ENCODE measurements at places on chromosomes 16 and 17.

GRCh38 chr16:81164958-81165357 lies 68.8 kb upstream of the GCSH start:
- no peak for DNase-seq

DNA sequence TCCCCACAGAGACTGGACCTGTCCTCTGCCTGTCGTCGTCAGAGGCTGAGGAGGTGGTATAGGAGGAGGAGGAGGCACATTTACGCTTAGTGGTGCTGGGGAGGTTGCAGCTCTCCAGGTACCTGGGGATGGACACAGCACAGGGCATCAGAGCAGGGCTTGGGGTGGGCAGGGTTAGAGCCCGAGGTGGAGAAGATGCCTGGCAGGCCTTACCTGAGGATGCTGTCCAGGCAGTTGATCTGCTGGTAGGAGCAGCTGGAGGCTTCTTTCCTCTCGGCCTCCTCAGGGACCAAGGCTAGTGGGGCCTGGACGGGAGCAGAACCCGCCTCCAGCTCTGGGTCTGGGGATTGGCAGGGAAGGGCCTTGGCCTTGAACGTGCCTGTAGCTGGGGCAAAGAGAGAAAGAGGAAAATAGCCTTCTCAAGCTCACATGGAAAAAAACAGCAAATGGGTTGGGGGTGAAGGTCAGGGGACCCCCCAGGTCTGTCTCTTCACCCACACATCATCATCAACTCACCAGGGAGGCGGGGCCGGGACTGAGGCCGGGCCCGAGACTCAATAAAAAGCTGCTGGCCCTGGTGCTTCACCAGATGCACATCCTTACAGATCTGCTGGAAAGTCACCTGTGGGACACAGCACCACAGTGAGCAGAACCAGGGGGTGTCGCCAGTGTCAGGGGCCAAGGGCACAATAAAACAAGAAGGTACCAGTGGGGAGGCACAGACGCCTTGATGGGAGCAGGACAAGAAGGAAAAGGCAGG lies 5.6 kb downstream of the PER1 start:
- no peak for DNase-seq

- DNase-seq = no peak
Measured at GRCh38 chr17:33055171-33055611, 63.5 kb downstream of the SPACA3 start.

- DNase-seq = no peak
Measured at GRCh38 chr17:35094902-35095301, 24.8 kb downstream of the RAD51D start.

- DNase-seq = no peak
Measured at GRCh38 chr16:76932541-76933211, 258.3 kb upstream of the MON1B start.

DNA sequence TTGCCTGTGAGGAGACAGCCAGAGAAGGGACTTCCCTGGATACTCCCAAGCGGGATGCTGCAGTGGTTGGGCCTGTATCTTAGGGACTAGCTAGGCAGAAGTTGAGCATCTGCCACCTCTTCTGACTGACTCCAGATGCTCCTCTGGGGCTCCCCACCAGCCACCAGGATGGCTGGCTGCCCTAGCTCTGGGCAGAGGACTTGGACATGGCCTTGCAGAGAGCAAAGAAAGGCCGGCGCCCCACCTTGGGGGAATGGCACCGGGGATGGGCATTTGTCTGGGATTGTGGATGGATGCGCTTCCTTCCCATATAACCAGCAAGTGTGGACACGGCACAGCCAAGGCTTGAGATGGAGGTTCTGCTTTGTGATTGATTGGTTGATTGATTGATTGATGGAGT lies 69.0 kb downstream of the OR1D5 start:
- DNase-seq = no peak

DNA sequence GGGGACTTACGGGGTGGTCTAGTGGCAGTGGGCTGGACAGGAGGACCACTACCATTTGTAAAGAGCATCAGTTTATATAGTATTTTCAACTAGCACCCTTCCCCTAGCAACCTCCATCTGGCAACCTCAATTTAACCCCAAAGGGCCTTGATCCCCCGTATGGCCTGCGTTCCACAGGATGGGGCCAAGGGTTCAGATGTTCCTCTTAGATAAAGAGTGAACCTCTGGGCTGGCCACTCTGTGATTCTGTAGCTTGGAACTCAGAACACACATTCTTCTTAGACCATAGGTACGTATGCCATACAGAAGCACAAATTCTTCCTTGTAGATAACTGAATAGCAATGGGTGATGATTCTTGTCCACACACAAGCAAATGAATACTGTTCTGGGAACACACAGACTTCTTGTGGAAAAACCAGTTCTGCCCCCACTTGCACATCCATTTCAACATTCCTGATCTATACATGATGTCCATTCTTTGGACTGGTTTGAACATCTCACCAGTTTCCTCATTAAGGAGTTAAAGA lies 1.9 kb upstream of the GGA2 start:
- no peak for DNase-seq

- no peak for DNase-seq
Measured at GRCh38 chr17:32226886-32227285, 38.7 kb upstream of the RHBDL3 start.

DNA sequence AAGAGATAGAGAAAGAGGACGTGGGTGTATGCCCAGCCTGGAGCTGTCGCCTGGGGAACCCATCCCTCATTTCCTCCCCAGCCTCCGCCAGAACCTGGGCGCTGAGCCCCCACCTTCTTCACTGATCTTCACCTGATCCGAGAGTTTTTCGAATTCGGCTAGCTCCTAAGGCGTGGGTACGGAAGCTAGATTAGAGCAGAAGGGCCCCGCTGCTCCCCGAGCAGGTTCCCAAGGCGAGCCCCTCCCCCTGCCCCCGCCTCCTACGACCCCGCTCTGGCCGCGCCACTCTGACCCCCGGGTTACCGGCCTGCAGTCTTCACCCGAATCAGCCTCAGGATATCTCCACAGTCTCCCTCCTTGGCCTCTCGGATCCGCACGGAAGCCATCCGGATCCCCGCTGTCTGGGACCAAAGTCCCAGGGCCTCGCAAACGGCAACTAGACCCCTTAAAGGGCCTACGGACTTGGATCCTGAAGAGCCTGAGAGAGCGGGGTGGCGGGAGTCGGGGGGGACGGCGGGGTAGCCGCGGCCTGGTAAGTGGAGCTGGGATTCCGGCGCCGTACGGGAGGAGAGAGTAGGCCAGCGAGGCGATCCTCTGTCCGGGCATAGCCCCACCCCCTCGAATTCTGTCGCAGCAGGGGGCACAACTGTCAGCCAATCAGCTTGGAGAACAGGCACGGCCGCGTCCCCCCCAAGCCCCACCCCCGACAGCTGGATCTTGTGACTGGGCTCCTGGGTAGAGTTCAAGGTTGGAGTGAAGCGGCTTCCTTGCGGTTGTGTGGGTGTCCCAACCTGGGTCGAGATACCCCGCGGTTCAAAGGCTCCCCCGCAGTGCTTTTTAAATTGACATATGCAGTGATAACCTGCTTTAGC lies at the start of gene SAT2:
Gene SAT2 (minus strand): TSS at position 572 of the 872 bp plus-strand sequence. CDS start 186 bp downstream, at position 386.
- peak; percentile 70 for DNase-seq

- no peak for DNase-seq
Measured at GRCh38 chr17:67491681-67492024, 114.6 kb downstream of the PITPNC1 start.

- DNase-seq = no peak
Measured at GRCh38 chr17:76104896-76105231, 1.3 kb upstream of the EXOC7 start.

DNA sequence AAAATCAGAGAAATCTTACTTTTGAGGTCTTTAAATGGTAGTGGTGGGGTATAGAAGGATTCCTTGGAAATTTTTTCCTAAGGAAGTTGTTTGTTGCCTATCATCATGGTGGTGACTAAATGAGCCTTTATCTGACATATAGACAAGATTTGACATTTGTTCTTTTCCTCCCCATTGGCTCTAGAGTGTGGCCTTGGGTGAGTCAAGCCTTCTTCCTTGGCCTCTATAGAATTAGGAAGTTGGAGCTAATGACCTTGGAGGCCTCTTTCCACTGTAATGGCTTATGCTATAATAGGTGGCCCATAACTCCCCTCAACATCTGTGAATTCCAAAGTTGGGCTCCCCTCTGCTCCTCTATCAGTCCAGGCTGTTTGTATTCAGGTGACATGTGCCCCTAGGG lies 79.1 kb upstream of the HNF1B start:
- DNase-seq = no peak

- DNase-seq = no peak
Measured at GRCh38 chr17:39729280-39729851, 966 bp downstream of the MIEN1 start.

DNA sequence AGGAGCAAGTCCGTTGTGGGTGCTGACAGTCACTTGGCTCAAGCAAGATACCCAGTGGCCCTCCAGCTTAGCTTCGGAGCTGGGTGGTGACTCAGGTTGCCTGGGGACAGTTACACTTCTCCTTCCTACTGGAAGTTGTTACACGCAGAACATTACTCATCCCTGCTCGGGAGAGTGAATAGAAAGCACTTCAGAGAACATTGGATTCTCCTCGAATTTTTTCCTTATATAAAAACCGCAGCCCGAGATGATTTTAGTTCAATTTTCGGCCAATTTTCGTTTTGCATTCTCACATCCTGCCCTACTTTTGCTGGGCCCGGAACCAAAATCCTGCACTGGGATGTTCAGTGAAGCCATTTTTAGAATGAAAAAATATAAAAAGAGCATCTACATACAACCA lies 99.7 kb downstream of the ELAC2 start:
- no peak for DNase-seq

DNA sequence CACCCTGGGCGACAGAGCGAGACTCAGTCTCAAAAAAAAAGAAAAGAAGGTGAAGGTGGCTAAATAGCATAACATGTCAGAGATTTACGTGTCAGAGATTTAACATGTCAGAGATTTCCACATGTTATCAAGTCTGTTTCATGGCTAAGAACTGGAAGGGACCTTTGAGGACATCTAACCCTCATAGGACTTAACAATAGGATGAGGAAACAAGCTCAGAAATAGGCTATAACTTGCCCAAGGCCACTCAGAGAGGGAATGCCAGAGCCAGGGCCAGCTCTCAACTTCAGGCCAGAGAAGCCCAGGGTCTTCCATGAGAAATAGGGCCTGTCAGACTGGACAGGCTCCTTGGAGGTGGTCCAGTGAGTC lies 26.8 kb upstream of the ZNF629 start:
- no peak for DNase-seq

DNA sequence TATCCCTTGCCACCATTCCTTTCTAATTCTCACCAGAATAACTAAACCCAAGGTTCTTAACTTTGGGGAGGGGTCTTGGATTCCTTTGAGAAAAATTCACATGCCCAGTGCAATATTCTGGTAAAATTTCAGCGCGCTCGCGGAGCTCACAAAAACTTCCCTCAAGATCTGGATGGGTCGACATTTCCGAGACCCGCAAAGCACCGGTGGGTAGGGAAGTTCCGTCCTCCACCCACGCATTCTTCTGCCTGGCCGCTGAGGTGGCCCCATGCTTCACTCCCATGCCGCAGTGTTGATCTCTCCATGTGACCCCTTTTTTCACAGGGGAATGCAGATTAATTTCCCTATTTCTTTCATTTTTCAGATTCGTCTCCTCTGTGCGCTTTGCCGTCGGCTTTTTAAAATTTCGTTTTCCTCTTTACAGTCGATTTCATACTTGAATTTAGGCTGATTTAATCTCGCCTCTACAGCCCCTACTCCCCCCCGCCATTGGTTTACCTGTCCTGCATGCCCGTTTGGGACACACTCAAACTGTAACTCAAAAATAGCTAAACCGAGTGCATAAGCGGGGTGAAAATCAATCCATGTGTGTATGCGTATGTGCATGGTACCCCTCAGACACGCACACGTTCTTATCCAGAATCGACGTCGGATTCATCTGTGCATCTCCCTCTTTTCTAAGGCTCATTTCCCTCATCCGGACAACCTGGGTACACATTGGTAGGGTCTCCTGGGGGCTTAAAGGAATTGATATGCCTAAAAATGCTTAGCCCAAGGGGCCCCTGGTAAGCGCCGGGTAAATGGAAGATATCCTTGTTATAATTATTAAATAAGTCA lies 1.4 kb upstream of the SP6 start:
- DNase-seq = no peak

DNA sequence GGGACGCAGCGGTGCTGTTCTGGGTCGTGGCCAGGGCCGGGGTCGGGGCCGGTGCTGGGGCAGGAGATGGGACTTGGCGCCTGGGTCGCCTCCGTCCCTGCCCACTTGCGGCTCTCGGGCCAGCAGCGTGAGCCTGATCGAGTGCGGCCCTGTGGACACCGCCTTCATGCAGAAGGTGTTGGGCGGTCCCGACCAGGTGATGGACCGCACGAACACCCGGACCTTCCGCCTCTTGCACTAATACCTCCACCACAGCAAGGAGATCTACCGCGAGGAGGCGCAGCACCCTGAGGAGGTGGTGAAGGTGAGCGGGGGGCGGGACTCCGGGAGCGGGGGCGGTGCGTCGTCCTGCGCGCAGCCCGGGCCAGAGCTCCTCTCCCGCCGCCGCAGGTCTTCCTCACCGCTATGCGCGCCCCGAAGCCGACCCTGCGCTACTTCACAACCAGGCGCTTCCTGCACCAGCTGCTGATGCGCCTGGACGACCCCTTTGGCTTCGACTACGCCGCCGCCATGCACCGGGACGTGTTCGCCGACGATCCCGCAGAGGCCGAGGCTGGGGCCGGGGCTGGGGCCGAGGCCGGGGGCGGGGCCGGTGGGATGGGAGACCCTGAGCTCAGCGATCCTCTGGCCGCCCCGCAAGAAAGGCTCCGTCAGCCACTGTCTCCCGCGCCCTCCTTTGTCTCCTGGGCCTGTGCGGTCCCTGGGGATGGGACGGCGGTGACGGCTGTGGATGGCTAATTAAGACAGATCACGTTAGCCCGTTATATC lies 4.5 kb upstream of the HSD17B1 start:
- DNase-seq = peak; percentile 54

DNA sequence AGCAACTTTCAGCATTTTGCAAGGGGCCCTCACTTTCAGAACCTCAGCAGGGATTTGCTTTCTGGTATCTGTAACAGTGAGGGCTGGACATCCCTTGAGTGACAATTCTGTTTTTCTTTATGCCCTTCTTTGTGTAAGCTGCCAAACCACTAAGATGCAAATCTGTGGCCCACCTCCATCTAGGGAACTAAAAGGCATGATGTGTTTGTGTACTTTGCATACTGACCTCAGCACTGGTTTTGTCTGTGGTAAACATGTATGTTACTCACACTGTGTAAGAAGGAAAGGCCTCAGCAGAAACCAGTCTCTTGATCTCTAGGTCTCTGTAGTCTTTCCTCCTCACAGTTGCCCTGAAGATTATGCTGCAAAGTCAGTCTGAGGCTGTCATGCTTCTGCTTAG lies 396.6 kb upstream of the DYNLRB2 start:
- DNase-seq = no peak

Measured in stimulated activated CD8-positive, alpha-beta memory T cell treated with anti-CD3 and anti-CD28 coated beads, Interleukin-7, amount 100 ng/mL, for 1 hour (primary cell).